Stimulated activated CD4-positive, alpha-beta T cell treated with anti-CD3 and anti-CD28 coated beads, Interleukin-12 subunit alpha, Interleukin-12 subunit beta, amount 100 ng/mL, for 4 hours (primary cell): ENCODE measurements at places on chromosomes 2 and 18.

GRCh38 chr2:239767021-239767905 lies 257.9 kb downstream of the NDUFA10 start:
- DNase-seq: no peak

GRCh38 chr2:177763531-177764265 lies 308.9 kb downstream of the PDE11A start:
- peak; percentile 71 for DNase-seq

DNA sequence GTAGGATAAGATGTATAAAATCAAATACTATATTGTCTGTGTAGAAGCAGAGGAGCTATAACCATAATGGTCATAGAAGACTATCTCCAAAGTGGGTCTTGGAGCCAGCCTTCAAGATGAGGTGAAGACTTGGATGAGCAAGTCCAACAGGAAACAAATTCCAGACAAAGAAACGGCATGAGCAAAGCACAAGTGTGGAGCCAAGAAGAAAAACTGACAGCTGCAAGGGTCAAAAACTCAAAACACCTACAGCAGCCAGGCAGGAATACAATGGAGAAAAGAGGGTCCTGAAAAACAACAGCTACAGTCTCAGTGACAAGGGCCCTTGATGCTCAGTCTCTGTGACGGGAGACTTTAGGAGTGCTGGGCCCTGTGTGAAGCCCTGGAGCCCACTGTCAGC lies 102.4 kb downstream of the STK39 start:
- DNase-seq: no peak

GRCh38 chr18:10207682-10208345 lies 246.6 kb upstream of the APCDD1 start:
- DNase-seq: no peak

- DNase-seq: no peak
These were observed 272.1 kb upstream of the EPAS1 start for GRCh38 chr2:46025081-46025480.

- no peak for DNase-seq
These were observed 510.1 kb downstream of the TXNL1 start for GRCh38 chr18:56128153-56128791.

DNA sequence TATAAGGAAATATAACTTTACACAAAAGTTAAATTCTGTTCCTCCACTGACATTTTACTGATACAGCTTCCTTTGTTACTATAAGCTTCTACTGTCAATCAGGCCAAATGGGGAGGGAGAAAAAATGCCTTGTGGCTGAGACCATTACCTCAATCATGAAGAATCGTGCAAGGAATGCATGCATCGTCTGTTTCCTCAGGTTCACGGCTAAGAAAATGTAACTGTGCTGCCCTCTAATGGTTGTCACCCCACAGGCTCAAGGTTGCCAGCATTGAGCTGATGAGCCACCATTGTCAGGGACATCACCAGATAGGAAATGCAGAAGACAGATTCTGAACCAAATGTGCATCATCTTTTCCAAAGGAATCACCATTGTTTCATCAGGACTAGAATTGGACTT lies 426.9 kb downstream of the CDH2 start:
- DNase-seq: no peak

DNA sequence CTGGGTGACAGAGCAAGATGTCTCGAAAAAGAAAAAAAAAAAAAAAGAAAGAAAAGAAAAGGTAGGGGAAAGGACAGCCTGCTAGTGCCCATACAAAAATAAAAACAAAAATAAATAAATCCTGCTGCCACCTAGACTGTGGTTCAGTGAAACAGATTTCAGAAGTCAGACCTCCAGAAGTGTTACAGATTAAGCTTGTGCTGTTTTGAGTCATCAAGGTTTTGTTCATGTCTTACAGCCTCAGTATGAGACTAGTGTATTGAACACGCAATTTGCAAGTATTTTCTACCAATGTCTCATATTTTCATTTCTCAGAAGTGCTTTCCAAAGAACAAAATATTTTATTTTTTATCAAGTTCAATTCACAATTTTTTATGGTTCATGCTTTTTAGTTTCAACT lies 720.4 kb upstream of the GYPC start:
- DNase-seq: no peak

- no peak for DNase-seq
These were observed 155.5 kb upstream of the ACVR2A start for GRCh38 chr2:147689220-147689909.

- no peak for DNase-seq
These were observed 918 bp upstream of the NABP1 start for GRCh38 chr2:191676790-191677645.

- no peak for DNase-seq
These were observed 18.9 kb downstream of the ATG16L1 start for GRCh38 chr2:233270366-233270765.

DNA sequence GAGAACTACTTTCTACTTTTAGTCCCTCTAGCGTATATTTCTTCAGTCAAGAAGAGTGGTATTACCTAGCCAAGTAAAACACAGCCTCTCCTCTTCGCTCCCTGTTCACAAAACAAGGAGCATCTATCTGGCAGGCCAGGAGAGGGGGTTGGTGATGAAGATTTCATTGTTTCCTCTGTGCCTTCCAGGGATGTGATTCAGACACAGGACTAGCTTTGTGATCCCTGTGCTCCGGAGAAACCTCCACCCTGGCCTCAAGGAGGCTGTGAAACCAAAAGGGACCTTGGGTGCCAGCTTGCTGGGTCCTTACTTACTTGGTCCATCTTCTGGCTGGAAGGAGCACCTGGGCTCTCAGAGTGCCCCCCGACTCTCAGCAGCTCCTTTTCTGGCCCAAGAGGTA lies 5.7 kb downstream of the RHOB start:
- no peak for DNase-seq

- no peak for DNase-seq
These were observed 195.9 kb downstream of the NEDD4L start for GRCh38 chr18:58239879-58240278.

DNA sequence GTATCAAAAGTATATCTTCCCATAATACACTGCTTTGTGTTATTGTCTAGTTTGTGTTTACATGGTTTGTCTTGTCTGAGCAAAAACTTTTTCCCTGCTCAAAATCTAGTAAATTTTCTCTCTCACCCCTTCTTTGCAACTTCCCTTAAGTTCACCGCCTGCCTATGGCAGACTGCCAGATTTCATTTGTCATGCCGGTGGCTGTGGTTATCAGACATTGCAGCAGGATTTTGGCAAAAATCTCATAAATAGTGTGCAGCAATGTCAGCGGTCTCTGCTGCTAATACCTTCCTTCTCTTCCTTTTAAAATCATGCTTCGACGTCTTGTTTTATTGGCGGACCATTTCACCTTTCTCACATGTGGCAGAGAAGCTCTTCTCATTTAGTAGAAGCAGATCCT lies 45.6 kb upstream of the TMEM178A start:
- no peak for DNase-seq

- DNase-seq: no peak
These were observed 5.1 kb downstream of the NEDD4L start for GRCh38 chr18:58049000-58049688.

- no peak for DNase-seq
These were observed 103.4 kb downstream of the METTL8 start for GRCh38 chr2:171330155-171330956.

- DNase-seq: no peak
These were observed 4.4 kb upstream of the VIT start for GRCh38 chr2:36692121-36692520.

DNA sequence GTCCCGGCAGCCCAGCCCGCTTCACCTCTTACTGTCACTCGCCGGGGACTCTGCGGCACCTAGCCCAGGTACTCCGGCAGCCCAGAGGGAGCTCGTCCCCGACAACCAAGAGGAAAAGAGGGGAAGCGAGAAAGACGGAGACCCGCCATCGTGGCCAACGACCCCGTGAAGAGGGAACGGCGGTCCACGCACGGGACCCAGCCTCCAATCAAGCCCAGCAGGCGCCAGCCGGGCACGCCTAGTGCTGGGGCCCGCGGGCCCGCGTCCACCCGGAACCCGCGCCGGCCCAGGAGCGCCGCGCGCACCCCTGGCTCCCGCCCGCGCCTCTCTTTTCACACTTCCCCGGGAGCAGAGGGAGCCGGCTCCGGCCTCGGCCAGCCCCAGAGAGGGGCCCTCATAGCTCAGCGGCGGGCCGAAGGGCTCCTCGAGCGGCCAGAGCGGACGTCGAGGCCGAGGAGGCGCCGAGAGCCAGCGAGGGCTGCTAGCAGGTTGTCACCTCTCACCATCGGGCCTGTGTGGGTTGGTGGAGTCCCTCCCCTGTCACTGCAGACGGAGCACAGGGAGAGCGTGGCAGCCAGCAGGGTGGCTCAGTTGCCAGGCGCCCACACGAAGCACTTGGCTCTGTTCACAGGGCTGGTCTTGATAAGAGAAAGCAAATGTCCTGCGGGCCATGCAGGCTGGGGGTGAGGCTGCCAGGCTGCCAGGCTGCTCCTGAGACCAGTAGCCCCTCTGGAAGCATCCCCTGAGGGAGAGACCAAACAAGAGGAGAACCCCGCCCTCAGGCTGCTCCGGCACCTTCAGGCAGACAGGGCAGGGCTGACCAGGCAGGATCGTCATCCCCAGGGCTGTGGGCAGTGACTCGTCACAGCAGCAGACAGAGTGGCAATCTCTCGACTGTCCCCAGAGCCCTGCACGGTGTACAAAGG lies 36.9 kb upstream of the KLF11 start:
- no peak for DNase-seq

- DNase-seq: no peak
These were observed 11.3 kb downstream of the ZNF519 start for GRCh38 chr18:14120926-14121325.

DNA sequence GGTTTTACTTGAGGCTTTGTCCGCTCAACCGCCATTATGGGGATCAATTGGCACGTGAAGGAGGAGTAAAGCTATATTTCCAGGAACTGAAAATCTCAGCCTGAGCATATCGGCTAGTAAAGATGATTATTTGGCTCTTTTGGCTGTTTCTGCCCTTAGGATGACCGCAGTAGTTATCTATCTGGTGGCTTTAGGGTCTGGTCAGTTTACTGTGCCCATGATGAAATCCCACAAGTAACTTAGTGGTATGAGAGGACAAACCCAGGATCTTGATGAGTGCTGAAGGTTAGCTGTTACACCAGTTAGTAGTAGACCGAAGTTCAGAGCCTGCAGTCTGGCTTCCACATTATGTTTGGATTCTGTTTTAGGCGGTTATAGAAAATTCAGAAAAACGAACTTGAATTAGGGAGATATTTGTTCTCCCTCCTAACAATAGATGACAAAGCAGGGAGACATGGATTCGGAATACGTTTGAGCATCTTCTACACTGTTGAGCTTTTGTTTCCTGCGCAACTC lies 1.2 kb downstream of the MAT2A start:
- DNase-seq: no peak

GRCh38 chr2:71575966-71576365 lies 122.6 kb downstream of the DYSF start:
- no peak for DNase-seq

DNA sequence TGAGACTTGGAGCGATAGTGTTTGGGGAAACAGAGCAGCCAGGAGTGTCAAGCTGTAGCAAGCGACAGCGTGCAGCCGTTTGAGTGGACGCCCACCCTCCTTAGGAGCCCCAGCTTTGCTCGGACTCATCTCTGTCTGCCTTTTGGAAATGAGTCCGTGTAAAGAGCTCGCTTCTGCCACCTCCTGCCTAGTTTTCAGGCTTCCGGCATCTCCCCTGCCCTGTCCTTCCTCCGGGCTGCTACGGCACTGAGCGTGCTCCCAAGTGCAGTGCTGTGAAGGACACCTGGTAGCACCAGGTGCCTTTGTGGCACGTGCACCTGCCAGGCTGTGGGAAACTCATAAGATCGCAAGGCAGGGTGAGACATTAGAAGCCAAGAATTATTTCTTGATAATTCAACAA lies 117.1 kb downstream of the RNF144A start:
- DNase-seq: no peak

- DNase-seq: no peak
These were observed 183.2 kb upstream of the RPRM start for GRCh38 chr2:153661801-153662200.

GRCh38 chr2:160564591-160564990 lies 71.0 kb upstream of the RBMS1 start:
- no peak for DNase-seq

DNA sequence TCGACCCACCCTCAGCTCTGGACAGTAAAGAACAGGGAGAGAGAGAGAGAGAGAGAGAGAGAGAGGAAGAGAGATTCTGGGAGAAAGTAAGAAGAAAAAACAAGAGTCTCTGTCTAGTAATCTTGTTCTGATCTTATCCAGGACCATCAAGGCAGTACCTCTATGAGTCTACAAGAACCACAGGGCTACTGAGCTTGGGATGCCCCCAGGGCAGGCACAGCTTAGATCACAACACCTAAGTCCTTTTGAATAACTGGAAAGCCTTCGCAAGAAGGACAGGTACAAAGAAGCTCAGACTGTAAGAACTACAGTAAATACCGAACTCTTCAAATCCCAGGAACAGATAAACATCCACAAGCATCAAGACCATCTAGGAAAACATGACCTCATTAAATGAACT lies 51.4 kb upstream of the SGPP2 start:
- DNase-seq: no peak

GRCh38 chr2:50490991-50491390 lies 540.9 kb downstream of the NRXN1 start:
- no peak for DNase-seq

GRCh38 chr2:45259138-45259537 lies 249.9 kb upstream of the SIX2 start:
- no peak for DNase-seq

DNA sequence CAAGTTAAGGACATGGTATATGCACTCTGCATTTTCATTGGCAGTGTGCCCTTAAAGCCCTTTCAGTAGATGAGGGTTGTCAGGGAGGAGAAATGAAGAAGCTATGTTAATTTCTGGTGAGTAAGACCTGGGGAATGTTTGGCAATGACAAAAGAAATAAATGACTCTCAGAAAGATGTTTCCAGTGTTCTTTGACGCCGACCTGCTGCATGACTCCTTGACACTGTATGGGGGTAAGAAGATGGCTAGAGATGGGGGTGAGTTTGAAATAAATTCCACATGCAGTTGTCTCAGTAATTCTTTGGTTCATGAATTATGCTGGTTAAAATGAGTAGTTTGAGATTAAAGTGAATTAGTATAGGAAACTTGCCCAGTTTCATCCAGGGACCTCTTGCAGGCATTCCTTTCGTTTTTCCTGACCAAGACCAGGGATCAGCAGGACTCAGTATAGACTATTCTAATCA lies 5.9 kb downstream of the CCDC121 start:
- no peak for DNase-seq

GRCh38 chr2:8462280-8462679 lies 219.6 kb upstream of the ID2 start:
- DNase-seq: no peak

- no peak for DNase-seq
These were observed 231.9 kb downstream of the DYSF start for GRCh38 chr2:71685073-71685848.

- no peak for DNase-seq
These were observed 2.1 kb downstream of the TEX51 start for GRCh38 chr2:126900646-126901319.

- DNase-seq: no peak
These were observed 380.4 kb downstream of the TNS1 start for GRCh38 chr2:217622205-217623060.

- peak; percentile 36 for DNase-seq
These were observed 796 bp downstream of the MYO1B start for GRCh38 chr2:191245869-191246531.

- DNase-seq: no peak
These were observed 234.1 kb upstream of the ID2 start for GRCh38 chr2:8447610-8448221.
